ENCODE measurements at places on chromosomes 2 and 18.

- no peak for DNase-seq
Observed at GRCh38 chr2:222268311-222268990, 30.3 kb downstream of the PAX3 start.

DNA sequence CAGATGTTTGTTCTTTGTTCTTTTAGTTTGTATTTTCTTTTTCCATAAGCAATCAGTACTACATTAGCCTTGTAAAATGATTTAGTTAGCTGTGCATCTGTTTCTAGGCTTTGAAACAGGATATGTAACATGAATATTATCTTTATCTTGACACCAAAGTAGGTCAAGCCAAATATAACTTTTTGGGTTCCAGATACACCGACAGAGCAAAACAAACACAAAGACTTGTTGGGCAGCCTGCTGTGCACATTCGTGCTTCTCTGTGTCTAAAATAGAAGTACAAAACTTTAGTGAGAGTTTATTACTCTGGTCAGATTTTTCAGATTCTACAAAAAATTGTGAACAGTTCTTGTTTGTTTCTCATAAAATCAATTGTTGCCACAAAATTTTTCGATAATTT is 1059.3 kb upstream of the GYPC start:
- DNase-seq = no peak

GRCh38 chr2:205216580-205216979 is 465.7 kb upstream of the NRP2 start:
- DNase-seq = no peak

DNA sequence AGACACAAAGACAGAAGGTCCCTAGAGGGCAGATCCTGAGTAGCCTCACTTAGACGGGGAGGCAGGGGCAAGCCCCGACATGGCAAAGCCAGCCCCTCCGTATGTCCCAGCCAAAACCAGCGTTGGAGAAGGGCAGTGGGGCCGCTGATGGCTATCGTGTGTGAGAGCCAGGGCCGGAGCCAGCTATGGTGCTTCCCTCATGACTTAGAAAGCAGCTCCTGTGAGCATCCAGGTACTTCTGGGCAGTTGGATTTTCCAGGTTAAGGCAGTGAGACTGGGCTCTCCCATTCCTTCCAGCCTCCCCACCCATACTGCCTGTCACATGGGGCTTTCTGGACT is 31.2 kb upstream of the ROCK2 start:
- DNase-seq = no peak

GRCh38 chr2:238988752-238989151 is 140.9 kb downstream of the TWIST2 start:
- no peak for DNase-seq

DNA sequence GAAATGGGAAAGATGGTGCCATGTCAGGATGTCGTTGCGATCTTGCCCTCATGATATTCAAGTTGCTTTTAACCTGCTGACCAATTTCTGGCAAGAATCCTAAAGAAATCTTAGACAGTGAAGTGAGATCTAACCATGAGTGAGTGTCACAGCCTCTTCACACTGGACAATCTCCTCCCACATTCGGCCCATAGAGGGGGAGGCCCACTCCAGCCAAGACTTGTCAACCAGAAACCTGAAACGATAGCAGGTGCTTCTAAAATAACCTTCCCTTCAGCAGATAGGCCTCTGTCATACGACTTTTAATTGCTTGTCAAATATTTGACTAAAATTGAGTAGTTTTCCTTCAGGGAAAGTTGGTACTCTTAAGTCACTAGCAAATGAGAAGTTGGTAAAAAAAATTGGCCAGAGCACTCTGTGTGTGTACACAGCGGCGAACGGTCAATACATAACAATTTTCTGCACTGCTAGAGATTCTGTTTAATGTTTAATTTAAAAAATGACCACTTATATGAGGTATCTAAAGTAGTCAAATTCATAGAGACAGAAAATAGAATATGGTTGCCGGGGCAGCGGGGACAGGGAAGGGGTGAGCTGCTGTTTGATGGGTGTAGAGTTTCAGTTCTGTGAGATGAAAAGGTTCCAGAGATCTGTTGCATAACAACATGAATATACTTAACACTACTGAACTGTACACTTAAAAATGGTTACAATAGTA is 110.2 kb downstream of the VAPA start:
- no peak for DNase-seq

DNA sequence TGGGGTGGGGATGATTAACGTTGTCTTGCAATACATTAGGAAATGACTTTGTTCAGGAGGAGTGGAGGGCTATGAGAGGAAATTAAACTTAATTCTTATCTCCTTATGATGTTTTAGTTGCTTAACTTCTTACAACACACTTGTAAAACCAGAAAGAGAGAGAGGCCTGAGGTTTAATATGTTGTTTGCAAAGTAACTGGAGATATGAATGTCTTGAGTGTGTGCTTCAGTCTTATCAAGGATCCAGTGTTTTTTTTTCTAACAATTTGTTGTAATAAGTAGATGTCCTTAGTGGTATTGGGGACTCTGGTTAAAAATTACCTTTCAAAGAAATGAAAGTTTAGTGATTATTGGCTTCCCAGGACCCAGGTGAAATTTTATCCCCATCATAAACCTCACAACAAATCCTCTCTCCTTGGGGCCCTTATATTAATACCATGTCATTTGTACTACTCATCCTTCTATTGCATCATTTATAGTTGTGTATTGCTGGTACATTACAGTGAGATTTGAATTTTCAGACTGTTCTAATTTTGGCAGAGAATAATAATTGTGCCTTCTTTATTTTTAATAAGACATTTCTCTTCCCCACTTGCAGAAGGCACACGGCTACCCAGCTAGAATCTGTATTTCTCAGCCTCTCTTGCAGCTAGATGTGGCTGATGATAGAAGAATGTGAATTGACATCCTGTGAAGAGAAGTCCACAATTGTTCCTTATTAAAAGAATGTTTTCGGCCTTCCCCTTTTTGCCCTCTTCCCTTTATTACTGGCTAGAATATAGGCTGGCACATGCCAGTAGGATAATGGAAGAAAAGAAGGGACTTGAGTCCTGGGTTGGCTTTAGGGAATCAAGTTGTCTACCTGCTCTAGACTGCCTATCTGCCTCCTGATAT is 91.9 kb upstream of the CXCR4 start:
- DNase-seq = no peak

- DNase-seq = no peak
Observed at GRCh38 chr2:218418717-218419458, at the start of gene VIL1. VIL1 (plus strand) TSS chr2:218419123; CDS start chr2:218423779, 4,656 bp downstream.

GRCh38 chr18:46097431-46097800 is 680 bp downstream of the ATP5F1A start:
- DNase-seq = no peak

DNA sequence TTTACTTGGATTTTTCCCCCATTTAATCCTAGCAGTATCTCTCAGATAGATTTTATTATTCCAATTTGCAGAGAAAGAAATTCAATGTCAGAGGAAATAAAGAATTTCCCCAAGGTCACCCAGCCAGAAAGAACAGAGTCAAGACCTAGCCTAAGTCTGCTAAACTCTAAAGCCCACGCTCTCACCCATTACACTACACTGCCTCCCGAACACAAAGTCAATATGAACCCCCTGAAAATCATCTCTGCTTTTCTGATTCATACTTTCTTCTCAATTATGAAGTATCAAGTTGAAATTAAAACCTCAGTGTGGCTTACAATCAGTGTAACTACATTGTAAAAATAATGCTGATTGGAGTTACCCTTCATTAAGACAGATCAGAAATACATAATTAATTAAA is 89.6 kb downstream of the METTL8 start:
- no peak for DNase-seq

- no peak for DNase-seq
Observed at GRCh38 chr18:44914028-44914427, 233.3 kb downstream of the SETBP1 start.

DNA sequence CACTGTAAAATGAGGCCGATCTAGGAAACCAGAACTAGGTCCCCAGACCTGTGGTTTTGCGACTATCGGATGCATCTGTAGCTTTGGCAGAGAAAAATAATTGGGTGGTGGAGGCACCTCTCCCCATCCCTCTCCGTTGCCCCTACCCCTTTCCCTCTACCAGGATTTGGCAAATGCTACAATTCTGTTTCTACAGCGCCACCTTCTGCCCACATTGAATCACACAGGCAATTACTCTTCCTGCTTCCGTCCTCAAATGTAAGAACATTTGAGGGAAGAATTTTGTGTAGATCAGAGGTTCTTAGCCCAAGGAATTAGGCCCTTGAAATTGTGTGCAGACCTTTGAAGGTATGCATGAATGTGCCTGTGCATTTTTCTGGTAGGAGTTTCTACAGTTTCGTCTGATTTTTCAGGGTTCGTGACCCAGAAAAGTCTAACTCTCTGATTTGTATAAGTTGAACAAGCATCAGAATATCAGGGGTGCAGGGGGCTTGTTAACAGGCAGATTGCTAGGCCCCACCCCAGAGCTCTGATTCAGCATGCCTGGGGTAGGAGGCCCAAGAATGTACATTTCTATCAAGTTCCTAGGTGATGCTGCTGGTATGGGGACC is 11.2 kb downstream of the ATP6V1B1 start:
- peak; percentile 7 for DNase-seq

Data from GDM1 (cell line).